ENCODE measurements at places on chromosomes 2 and 18.

- no peak for DNase-seq
These were observed 8.1 kb downstream of the STK17B start for GRCh38 chr2:196163285-196163684.

DNA sequence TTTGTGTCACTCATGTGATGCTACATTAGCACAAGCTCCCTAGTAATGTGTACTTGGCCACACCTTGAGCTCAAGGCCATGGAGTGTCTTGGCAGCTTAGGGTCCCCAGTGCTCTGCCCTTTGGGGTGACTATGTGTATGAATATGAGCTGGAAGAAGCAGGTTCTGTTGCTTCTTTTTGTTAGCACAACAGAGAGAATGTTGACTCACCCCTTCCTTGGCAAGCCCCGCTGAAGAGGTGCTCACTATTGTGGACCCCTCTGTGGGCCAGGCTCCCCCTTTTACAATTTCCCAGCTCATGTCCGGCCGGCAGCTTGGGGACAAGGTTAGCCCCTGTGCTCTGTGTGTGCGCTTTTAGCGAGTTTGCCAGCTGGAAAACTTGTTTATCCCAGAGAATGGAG lies 48.1 kb downstream of the DGKD start:
- DNase-seq: no peak

GRCh38 chr18:55605733-55606338 lies 17.8 kb upstream of the TCF4 start:
- no peak for DNase-seq

DNA sequence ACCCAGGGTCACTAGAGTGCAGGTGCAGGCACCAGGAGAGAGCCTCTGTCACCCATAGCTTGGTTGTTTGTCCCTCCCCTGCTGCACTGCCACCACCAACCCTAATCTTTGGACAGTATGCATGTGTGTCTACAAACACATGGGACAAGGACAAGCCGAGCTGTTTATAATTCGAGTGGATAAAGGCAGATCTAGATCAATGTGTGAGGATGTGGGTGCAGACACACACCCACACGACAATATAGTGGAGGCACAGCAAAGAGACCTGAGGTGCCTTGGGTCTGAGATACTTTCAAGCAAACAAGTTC lies 199.2 kb downstream of the TNS1 start:
- DNase-seq: no peak

DNA sequence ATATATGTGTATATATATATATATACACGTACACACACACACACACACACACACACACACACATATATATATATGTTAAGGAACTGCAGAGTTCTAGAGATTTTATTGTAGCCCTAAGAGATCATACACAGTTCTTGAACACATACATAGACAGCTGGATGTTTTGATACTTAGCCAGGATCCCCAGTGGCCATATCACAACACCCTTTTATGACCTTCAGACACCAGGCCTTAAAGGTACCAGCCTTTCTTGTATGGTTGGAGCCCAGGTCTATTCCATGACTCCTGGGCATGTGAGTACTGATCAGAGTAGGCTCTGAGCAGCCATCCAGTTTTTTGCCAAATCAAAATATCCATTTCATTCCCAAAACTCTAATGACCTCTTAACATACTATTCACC lies 138.3 kb downstream of the MYO1B start:
- no peak for DNase-seq

GRCh38 chr2:188788621-188789020 lies 185.6 kb upstream of the COL3A1 start:
- no peak for DNase-seq

DNA sequence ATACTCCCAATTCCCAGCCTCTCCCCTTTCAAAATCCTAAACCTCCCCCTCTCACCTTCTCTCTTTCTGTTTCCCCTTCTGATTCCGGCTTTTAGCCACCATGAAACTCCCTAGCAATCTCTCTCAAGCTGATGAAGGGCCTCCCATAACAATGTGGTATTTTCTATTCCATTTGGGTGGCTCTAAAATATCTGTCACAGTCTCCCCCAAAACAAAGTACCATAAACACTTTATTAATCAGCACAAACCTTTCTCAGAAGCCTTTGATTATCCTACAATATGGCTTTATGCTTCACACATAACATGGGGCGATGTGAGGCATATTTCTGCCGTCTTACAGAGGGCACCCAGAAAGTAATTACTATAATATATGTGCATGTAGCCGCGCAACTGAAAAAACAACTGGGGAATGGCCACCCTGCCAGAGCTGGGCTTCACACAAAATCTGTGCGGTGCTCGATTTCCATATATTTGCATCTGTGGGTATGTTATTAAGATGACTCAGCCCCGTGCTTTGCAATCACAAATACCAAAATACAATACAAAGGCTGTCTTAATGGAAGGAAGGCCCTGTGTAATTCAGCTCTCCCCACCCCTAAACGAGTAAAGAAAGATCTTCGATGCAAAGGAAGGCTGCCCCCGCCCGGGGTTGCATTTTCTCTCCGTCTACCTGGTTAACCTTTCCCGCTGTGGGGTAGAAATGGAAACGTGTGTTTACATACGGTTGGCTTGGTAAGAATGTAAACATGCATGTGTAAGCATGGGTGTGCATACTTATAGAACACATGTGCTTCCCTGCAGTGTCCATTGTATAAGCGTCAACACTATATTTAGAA lies 81.4 kb downstream of the CELF4 start:
- no peak for DNase-seq

Data from KBM-7 (cell line).